ENCODE measurements at places on chromosomes 5 and 9.

DNA sequence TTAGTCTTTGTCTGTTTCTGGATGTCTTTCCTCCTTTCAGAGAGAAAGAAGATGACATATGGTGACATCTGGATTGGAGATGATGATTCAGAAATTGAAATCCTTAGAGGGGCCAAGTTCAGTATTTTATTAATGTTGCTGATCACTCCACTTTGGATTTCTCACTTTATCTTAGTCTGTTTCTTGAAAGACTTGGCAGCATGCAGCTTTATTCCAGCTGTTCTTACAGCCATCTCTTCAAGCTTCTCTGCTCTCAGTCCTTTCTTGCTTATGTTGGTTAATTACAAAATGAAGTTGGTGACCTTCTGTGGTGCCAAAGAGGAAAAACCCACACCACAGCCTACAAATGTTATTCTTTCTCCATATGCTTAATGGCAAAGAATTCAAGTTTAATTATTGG, 62.1 kb downstream of the SNCAIP start:
- no peak for DNase-seq

DNA sequence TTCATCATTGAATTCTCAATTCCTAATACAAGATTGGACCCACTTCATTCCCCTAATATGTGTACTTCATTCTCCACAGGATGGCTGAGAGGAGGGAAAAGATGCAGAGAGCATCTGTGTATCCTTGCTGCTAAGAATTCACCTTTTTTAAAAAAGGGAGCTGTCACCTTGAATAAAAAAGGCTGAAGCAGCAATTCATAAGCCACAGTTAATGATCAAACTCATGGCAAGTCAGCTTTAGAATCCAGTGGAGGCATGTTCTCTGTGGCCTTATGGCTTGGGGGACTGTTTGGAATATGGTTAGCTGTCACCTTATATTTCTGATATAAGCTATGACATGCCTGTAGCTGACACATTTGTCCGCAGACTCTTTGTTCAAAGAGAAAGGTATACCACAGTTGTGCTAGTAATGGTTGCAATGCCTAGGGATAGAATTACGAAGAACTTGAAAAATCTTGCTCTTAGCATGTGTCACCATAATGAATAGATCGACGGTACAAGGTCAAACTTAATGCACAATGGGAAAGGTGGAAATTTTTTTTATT, 256.8 kb upstream of the TNC start:
- no peak for DNase-seq

DNA sequence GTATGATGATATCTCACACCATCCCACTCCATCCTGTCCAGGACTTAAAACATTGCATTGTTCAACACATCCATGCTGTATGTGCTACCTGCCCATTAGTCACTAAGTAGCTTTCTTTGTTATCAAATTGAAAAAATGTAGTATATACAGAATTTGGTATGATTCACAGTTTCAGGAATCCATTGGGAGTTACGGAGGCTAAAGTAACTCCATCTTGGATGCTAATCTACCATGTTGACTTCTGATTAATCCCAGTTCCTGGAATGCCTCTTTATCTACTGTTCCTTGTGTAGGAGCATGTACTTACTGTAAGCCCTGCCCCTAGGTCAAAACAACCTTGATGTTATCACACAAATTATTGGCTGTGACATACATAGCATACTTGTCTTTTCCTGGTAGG, 38.9 kb upstream of the FOXB2 start:
- DNase-seq = no peak

DNA sequence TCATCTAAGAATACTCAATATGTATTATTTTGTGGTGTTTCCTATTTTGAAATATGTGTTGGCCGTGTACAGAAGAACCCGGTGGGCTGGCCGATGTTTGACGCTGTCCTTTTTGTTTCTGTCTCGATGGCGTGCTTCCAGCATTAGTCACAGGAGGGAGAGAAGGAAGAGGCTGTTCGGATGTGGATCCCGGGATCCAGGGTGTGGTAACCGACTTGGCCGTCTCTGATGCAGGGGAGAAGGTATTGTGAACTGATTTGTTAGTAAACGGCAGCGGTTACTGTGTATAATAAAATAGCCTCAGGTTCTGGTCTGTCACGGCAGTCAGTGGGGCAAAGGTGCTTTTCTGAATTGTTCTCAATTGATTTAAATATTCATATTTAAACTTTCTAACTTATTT, 275.0 kb downstream of the ARHGEF28 start:
- DNase-seq = no peak

GRCh38 chr9:82127465-82127864, 138.9 kb downstream of the SPATA31D1 start:
- DNase-seq = no peak

DNA sequence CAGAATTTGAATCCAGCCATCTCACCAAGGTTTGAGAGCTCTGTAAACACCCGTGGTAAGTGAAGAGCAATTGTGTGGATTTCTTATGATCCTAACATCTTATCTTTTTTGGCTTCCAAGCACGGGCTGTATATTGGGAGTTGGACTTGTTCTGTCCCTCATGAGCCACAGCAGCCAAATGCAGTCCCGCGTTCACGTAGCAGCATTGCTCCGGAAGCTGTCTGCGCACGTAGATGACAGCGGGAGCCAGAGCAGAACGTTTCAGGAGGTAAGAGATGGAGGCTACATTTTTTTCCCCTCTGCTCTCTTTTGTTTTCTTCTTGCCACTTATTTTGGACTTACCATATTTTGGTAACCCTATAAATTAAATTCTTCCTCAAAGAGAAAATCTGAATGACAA, 86.9 kb downstream of the HACD4 start:
- DNase-seq = no peak

GRCh38 chr5:179762079-179762780, 29.6 kb downstream of the MAML1 start:
- peak; percentile 32 for DNase-seq

DNA sequence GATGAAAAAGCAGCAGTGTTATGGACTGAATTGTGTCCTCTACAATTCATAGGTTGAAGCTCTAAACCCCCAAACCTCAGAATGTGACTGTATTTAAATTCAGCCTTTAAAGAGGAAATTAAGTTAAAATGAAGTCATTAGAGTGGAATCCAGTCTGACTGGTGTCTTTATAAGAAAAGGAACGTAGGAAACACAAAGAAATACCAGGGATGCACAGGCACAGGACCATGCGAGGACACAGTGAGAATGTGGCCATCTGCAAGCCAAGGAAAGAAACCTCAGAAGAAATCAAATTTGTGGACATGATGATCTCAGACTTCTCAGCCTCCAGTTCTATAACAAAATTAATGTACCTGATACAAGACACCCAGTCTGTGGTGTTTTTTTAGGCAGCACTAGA, 971.2 kb upstream of the CDH9 start:
- no peak for DNase-seq

- DNase-seq = no peak
Measured at GRCh38 chr5:103918668-103919367, 356.2 kb upstream of the NUDT12 start.

- DNase-seq = no peak
Measured at GRCh38 chr9:17328331-17328730, 193.5 kb downstream of the CNTLN start.

- no peak for DNase-seq
Measured at GRCh38 chr5:96903300-96903699, 27.0 kb downstream of the ERAP2 start.

DNA sequence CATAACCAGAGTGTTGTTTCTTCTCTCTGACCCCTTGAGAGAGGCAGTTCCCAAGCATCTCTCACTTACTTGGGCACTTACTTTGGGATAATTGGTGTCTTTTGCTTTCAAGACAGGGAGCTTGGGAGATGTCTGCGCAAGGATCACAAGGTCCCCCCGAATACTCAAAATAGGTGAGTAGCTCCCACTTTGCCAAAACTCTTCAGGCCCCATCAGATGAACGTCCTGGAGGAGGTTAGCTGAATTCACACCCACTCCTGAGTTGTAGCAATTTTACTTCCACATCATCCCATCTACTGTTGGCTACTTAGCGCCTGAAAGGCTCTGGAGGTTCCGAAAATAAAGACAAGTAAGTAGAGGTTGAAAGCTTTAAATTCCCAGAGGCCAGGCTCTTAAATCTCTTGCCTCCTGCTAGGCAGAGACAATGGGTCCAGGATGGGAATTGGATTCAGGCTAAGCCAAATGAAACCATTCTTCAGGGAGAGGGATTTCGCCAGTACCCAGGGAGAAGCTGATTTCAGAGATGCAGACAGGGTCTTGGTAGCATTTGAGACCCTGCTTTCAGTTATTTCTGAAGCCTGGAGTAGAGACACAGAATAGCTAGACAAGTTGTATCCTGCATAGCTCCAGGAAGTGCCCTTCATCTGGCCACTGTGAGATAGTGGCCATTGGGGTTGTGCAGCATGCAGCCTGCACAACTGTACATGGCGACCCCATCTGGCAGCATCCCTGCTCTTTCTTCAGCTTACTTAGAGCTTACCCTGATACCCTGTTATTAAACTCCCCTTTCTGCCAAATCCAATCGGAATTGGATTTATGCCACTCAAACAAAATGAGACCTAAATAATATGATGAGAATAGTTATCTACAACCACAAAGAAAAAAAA, 60.1 kb downstream of the BOD1 start:
- no peak for DNase-seq

DNA sequence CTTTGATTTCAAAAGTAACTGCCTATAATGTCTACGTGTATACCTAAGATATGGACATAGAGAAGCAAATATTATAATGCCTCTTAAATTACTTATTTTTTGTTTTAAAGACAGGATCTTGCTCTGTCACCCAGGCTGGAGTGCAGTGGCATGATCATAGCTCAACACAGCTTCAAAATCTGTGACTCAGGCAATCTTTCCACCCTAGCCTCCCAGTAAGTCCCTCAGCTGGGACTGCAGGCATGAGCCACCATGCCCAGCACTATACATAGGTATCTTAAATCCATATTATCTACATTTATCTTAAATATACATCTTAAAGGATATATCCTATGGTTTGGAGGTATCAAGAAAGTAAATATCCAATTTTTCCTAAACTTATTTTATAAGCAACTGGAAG, 261.2 kb downstream of the ARL15 start:
- no peak for DNase-seq

DNA sequence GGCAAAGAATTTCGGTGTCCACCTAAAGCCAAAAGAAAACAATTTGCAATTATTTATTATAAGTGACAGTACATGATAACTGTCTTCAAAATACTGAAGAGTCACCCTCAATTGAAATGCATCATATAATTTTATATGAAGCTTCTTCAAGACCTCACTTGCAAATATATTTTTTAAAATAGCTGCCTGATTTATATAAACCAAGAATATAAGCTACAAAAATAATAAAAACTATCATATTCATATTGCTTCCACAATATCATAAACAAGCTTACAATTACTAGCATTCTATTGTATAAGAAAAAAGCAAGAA, 144.1 kb downstream of the CETN3 start:
- DNase-seq = no peak

DNA sequence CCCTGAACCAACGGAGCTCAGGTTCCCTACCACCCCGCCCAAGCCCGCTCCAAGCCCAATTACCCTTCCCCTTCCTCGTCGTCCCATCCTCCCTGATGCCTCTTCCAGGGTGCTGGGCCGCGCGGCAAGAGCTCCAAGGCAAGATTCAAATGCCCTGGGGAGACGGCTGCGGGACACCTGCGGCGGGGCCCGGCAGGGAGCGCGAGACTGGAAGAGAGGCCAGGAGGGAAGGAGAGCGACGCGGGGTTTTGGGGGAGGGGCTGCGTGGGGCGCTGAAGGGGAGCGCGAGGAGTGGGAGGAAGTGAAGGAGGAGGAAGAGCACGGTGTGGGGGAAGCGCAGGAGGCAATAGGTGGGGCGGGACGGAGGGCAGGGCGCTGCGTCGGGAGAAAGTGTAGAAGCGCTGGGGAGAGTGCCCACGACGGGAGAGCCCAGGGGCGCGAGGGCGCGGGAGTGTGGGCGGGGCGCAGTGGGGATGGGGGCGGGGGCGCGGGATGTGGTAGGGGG, 975 bp upstream of the NXNL2 start:
- no peak for DNase-seq

GRCh38 chr5:107389130-107389774, 281.5 kb downstream of the EFNA5 start:
- DNase-seq = no peak

Measured in NCI-H524 treated with DMSO at 0.1 percent for 48 hours (cell line).